Effector CD8-positive, alpha-beta T cell (primary cell): ENCODE measurements at places on chromosomes 6 and 20.

GRCh38 chr6:167091026-167091804 lies 31.7 kb upstream of the CCR6 start:
- DNase-seq, result no peak

GRCh38 chr6:124659427-124659826 lies 302.8 kb upstream of the RNF217 start:
- DNase-seq, result no peak

- no peak for DNase-seq
These were observed 280.3 kb upstream of the JARID2 start for GRCh38 chr6:14965424-14966075.

GRCh38 chr20:62029296-62029695 lies 36.4 kb downstream of the TAF4 start:
- no peak for DNase-seq

DNA sequence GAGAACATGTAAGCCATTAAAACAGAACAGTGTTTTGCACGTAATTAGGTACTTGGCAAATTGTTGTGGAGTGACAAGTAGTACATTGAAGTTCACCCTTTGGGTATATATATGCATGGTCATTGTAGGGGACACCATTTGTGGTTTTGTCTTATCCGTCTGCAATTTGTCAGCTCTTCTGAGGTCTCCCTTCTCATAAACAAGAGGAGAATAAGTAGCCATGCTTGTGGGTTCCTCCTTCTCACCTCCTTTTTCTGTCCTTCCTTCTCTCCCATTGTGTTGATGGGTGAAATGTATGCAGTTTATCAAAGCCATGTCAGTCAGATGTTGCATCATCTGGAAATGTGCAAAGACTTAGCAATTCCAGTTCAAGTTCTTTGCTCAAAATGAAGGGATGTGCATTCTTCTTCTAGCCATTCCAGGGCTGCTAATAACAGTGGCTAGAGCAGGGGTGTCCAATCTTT lies 70.9 kb downstream of the QKI start:
- no peak for DNase-seq

DNA sequence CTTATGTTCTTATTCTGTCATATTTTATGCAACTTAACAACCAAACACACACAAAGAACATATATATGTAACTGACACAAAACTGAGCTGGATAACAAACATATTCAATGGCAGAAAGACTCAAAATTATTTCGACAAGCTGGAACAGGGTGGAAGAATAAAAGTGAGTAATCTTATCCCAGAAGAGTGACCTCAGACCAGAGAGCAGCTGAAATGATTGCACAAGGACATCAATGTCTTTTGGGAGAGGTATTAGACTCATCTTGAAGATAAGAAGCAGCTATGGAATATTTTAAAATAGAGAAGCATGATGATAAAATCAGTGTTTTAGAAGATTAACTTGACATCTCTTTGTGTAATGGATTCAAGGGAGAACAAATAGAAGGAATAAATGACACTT lies 191.6 kb upstream of the PRDM1 start:
- no peak for DNase-seq

- no peak for DNase-seq
These were observed 23.7 kb downstream of the MLIP start for GRCh38 chr6:54134935-54135334.

DNA sequence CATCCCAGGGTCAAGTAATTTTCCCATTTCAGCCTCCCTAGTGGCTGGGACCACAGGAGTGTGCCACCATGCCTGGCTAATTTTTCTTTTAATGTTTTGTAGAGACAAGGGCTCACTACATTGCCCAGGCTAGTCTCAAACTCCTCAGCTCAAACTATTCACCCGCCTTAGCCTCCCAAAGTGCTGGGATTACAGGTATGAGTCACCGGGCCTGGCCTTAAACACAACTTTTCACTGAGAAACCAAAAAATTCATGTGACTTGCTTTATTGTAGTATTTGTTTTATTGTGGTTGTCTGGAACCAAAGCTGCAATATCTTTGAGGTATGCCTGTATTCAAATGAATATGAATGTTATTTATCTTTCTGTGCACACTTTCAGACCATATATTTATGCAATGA lies 72.2 kb downstream of the RWDD2A start:
- DNase-seq, result no peak

- DNase-seq, result no peak
These were observed 219.8 kb upstream of the UFL1 start for GRCh38 chr6:96301781-96302180.

GRCh38 chr20:32792316-32792715 lies 27.4 kb upstream of the MAPRE1 start:
- DNase-seq, result no peak

DNA sequence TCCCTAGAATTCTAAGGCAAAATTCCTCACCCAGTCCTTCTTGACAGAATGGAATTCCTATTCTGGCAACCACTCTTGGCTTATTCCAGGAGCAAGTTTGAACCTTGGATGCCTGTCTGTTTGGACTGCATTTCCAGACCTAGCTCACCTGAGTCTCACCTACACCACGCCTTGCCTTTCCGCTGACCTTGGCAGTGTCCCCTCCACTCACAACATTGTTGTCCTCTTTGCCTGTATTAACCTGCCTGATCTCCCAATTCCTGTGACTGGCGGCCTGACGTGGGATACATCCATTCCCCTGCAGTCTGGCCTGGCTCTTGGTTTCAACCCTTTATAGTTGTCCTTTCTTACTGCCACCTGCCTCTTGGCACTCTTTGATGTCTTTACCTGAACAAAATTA lies 281.4 kb upstream of the SOX4 start:
- no peak for DNase-seq

DNA sequence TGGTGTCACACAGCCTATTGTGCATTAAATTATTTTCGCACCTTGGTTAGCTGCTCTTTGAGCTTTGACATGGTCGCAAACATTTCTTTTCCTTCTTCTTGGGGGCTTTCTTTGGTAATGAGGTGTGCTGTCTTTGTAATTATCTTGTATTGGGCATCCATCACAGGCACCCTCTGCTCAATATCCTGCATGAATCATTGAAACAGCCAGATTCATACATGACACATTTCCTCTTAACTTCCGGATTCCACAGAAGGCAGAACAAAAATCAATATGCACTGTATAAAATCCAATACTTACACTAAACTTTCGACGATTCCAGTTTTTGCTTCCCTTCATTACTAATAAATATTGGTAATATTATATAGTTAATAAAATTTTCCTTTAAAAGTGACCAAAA lies 175.6 kb downstream of the SYNE1 start:
- DNase-seq, result no peak

GRCh38 chr20:17698384-17698783 lies 1.4 kb upstream of the BANF2 start:
- DNase-seq, result no peak

DNA sequence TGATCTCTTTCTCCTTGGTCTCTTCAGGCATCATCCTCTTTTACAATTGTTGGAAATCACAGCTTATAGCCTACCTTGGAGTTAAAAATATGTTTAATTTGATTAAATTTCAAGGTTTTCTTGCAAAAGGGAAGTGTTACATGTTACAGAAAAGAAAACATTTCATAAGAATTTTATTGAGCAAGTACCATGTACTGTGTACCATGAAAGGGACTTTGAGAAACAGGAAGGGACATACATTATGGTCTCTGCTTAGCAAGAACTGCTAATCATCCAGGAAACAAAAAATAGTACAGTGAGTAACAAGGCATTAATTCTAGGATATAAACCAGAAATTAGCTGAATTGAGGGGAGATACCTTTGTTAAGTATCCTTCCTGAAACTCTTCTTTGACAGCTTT lies 145.3 kb upstream of the SPACA1 start:
- DNase-seq, result no peak

DNA sequence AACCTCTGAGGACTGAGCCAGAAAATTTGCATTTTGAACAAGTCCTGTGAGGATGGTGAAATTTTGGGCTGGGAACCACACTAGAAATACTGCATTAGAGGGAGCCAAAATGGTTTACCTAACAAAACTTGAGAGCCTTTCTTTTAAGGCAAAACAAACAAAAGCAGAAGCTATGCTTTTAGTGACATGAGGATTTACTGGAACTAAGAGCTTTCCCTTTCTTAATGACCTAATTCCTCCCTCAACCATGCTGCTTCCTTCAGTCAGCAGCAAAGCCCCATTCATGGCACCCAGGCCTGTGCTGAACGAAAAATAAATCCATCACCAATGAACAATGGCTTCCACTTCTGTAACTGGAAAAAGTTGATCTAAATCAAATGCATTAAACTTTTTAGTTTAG lies 974.3 kb downstream of the HACE1 start:
- no peak for DNase-seq

GRCh38 chr6:54860132-54860531 lies 13.6 kb downstream of the FAM83B start:
- no peak for DNase-seq

GRCh38 chr6:159400826-159401225 lies 231.6 kb downstream of the FNDC1 start:
- no peak for DNase-seq

DNA sequence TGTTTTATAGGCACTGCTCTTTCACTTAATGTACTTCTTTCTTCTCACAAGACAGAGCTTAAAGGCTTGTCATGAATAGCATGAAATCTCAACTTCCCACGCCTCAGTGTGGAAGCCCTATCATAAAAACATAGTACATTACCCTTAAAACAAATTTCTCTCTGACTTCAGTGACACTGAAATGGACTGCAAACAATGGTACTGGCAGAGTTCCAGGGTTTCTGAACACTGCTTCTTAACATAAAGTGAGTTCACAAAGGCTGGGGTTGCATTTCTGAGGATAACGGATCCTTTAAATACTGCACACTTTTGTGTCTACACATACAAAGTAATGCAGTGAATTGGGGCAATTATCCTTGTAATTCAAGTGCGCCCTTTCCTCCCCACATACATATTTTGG lies 32.3 kb upstream of the PLEKHG1 start:
- DNase-seq, result no peak

DNA sequence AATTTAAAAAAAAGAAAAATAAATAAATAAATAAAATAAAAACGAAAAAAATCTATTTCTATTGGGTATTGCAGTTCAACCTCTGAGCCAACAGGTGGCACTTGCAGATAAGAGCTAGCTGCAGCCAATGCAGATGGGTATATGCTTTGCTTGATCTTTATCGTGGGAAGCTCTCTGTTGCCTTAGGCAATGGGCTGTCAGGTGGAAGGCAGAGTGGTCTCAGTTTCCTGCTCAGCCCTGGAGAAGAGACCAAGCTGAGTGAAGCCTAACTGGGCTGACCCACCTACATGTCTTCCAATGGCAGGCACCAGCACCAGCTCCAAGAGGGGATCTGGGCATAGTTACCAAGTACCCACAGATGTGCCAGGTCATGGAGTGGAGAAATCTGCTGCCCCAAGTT lies 95.0 kb downstream of the AK9 start:
- DNase-seq, result no peak

DNA sequence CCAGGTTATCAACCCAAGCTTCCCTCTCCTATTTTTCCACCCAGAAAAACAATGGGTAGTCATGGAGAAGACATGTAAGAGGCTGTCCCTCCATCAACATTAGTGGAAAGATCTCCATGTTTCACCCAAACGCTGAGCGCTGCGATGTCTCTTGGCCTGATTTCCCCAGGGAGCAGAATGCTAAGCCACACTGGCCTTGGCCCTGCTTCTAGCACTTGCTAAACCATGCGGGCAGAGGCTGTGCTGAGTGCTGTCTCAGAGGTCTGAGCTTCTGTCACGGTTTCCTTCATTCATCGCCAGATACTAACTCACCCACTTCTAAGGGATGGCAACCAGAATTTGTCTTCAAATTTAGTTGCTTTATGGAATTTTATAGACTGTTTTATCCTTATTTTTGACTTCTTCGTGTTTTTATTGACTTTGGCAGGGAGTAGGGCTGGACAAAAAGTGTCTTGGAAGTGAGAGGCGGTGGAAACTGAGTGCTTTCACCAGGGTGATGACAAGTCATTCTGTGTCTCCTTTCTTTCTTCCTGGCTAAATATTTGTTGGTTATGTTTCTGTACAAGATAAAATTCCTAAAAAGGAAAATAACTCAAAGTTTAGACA lies 181.4 kb upstream of the UST start:
- DNase-seq, result no peak

- DNase-seq, result no peak
These were observed 6.1 kb downstream of the TOX2 start for GRCh38 chr20:43920797-43921196.

GRCh38 chr6:43396408-43397149 lies 27.1 kb upstream of the ZNF318 start:
- no peak for DNase-seq

- DNase-seq, result no peak
These were observed 19.9 kb upstream of the BHLHE23 start for GRCh38 chr20:63026582-63027165.

- no peak for DNase-seq
These were observed 25.4 kb upstream of the TCP11 start for GRCh38 chr6:35166520-35166919.

- no peak for DNase-seq
These were observed 17.5 kb upstream of the SAMHD1 start for GRCh38 chr20:36969051-36969450.
